NCI-H774 (cell line): ENCODE measurements at places on chromosomes 2 and 18.

- no peak for DNase-seq
Observed at GRCh38 chr2:17620841-17621240, 80.3 kb downstream of the VSNL1 start.

- no peak for DNase-seq
Observed at GRCh38 chr2:126154256-126154785, 501.6 kb upstream of the GYPC start.

DNA sequence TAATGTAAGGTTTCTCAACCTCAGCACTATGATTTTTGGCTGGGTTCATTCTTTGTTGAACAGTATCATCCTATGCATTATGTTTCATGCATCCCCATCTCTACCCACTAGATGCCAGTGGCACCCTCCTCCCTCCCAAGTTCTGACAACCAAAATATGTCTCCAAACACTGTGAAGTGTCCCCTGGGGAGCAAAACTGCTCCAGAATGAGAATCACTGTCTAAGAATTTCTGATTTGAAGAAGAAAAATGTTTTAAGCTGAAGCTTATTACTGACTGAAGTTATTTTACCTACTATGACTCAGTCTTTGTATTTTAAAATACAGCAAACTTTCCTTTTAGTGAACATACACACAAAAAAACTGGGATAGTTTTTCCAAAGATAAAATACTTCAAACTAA lies 3.4 kb downstream of the THADA start:
- DNase-seq: no peak

- no peak for DNase-seq
Observed at GRCh38 chr2:172098287-172098649, 4.4 kb downstream of the DLX2 start.

GRCh38 chr2:11577101-11577883 lies 43.4 kb downstream of the GREB1 start:
- no peak for DNase-seq

DNA sequence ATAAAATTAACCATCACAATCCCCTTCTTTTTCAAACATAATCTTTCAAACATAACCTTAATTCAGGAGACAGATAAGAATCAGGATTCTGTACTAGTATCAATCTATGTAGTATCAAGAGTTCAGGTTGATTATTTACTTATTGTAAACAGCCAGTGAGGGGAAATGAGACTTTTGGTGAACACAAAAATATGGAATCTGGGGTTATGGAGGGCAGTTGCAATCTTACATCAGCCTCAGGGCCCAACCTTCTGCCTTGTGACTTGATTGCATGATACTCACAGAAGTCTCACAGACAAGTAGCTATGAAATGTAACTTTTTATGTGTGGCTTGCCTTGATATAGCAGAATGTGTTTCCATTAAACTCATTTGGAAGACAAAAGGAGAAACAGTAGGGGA lies 262.7 kb upstream of the THSD7B start:
- no peak for DNase-seq

DNA sequence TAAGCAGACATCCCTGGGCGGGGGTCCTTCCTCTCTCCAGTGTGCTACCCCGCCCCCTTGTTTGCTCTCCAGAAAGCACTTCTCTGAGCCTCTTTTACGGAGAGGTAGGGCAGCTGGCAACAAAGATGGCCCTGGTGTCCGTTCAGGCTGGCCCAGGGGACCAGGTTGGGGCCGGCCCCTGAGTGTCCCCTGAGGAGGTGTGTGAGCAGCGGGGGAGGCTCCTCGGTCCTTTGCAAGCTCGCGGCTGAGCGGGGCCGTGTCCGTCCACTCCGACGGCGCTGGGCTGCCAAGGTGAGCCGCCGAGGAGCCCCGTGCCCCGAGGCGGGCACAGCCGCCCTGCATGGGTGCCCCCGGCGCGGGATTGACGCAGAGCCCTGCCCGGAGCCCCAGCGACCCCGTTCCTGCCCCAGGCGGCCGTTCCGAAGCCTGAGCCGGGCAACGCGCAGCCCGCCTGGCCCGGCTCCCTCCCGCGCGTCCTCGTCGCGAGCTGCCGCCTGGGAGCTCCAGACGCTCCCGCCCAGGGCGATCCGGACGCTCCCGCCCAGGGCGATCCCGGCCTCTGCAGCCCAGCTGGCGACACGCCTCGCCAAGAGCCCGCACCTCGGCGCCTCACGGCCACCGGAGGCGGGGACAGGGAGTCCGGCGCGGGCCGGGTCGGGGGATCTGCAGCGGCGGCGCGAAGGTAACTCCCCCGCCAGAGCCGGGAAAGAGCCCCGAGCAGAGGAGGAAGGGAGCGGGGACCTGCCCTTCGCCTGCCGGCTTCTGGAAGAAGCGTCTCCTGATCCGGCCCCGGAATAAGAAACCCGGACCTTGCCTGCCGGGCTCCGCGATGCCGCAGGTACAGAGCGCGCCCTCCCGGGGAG lies at the start of gene PROKR1:
TSS of gene PROKR1 (plus strand) at position 569 of the 863 bp plus-strand sequence. CDS start 2,243 bp downstream, outside the sequence.
- DNase-seq: peak; percentile 3

- DNase-seq: no peak
Observed at GRCh38 chr2:54952425-54952824, 97.8 kb downstream of the RTN4 start.

- no peak for DNase-seq
Observed at GRCh38 chr2:173991856-173992588, 26.8 kb upstream of the SP3 start.

DNA sequence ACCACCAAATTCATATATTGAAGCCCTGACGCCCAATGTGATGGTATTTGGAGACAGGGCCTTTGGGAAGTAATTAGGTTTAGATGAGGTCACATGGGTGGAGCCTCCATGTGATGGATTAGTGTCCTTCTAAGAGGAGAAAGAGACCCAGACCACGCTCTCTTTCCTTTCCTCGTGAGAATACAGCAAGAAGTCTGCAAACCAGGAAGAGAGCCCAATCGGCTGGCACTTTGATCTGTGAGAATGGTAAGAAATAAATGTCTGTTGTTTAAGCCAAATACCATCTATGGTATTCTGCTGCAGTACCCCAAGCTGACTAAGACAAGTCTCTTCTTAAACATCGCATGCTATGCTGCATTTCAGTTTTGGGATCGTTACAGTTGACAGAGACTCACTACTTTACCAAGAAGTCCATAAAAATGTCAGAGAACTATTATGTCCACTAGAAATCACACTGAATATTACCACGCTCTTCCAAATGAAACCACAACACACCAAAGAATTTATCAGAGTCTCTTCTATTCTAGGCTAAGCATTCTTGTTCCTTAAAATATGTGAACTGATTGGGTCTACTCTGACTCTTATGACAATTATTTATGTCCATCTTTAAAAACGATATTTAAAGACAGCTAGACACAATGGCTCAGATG lies 48.5 kb downstream of the LPIN2 start:
- no peak for DNase-seq

GRCh38 chr2:217361483-217361880 lies 501.6 kb upstream of the TNP1 start:
- no peak for DNase-seq
